ENCODE measurements at places on chromosomes 12 and 14.

GRCh38 chr14:21768116-21768874, 94.7 kb upstream of the OR4E1 start:
- DNase-seq = no peak

- DNase-seq = no peak
These were observed 57.4 kb downstream of the FBXO33 start for GRCh38 chr14:39374851-39375250.

- peak; percentile 92 for DNase-seq
These were observed 21.0 kb upstream of the CHFR start for GRCh38 chr12:132908145-132909029.

DNA sequence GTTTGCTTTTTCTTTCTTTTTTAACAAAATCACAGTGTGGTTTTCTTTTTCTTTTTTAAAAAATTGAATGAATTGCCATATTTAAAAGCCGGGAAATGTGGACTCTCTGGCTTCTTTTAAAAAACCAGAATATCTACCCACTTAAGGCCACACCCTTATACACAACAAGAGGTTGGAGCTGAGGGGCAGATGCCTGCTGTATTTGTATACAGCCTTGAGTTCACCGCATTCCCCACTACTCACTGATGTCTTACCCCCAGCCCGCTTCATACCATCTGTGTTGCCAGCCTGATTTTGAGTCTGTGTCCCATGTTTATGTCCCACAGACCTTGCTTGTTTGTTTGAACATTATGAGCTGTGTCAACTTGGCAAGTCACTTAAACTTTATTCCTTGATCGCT, 14.3 kb downstream of the JDP2 start:
- DNase-seq = no peak

DNA sequence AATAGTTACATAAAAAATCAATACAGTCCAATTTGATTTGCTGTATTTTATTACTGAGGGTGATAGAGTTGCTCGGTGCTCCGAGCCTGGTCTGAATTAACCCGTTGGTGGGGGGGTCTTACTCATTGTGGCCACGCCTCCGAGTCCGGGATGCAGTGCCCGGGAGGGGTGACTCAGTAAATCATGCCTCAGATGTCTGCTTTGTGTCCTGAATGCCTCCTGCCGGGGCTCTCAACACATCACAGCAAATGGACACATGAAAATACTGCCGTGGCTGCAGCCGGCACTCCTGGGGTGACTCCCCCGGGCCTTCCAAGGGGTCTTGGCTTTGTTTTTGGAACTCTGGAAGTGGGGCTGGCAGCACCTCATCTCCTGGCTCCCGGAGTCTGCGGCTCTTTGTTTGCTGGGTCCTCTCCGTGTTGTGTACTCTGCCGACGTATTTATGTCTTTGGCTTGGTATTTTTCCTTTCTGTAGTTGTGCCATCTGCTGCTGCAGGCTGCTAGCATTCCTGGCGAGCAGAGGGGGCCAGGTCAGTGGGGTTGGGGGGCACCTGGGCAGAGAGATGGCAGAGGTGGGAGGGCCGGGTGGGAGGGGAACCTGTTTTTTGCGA, 129.0 kb downstream of the AACS start:
- DNase-seq = no peak

- no peak for DNase-seq
These were observed 125.3 kb downstream of the FBXL14 start for GRCh38 chr12:1469070-1469469.

GRCh38 chr12:129063600-129063999, 210.3 kb downstream of the GLT1D1 start:
- DNase-seq = no peak

DNA sequence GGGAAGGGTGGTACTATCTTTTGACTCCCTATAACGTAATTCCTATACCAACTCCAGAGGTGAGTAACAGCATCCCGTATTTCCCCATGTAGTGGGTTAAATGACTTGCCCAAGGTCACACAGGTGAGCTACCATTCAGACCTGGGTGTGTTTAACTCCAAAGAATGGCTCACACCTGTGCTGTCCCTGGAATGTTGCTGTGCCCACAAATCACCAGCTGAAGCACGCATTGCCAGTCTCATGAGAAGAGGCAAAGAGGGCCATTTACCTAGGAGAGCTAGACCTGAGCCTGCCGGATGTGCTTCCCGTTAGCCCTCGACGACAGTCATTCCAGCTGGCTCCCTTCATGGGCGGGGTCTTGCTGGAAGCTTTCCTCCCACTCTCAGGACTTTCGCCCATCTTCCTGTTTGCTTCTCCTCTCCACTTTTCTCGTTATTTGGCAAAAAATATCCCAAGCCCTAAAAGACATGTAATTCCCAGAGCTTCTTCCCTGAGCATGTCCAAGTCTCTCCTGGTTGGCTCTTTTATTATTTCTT, 106.6 kb upstream of the VASH1 start:
- DNase-seq = no peak

- no peak for DNase-seq
These were observed 132.7 kb downstream of the SSPN start for GRCh38 chr12:26327975-26328644.

DNA sequence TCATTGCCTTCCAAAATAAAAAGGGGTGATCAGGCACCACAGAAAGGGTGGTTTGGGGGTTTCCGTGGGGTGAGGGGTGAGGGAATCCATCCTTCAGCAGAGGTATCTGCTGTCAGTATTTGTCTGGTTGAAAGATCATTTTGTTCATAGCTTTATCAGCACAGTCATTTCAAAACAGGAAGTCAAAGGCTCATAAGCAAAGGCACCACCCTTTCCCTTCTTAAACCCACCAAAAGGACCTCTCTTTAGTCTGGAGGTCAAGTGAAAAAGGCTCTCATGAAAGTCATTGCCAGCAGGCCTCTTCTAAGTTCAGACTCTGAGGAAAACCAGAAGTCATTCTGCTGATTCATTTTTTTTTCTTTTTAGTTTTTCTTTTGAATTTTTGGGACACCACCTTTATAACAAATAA, 6.2 kb downstream of the CHST11 start:
- DNase-seq = no peak

DNA sequence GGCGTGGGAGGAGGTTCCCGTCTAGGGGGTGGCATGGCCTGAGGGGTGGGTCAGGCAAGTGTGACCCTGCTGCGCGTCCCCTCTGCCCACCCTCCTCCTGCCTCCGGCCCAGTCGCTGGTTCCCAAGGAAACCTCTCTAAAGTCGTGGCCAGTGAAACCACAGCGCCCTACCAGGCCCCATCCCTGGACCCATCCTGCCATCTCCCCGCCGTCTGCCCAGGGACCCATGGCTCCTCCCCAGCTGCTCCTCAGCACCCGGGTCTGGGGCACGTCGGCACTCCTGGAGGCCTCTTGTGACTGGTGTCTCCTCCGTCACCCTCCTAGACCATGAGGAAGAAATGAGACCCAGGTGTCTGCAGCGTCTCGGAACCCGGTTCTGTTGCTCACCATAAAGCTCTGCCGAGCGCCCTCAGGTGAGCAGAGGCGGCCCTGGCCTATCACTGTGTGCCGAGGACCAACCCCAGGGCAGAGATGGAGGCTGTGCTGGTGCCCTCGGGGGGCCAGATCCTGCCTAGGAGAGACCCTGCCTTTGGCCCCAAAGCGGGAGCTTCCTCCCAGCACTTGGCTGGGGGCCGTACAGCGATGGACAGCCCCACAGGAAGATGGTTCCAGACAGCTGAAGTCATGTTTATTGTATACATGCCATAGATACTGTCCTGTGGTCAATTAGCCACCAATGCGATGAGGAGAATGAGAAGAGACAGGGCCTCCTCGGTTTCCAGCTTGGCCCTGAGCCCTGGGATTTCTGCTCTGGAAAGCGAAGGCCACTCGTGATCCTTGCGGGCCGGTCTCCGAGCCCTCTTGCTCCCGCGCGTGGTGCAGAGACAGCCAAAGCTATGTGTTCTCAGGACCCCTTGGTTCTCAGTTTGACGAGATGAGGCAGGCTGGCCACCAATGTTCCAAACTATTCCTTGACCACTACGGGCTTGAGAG, 222.5 kb upstream of the RTL1 start:
- DNase-seq = no peak

DNA sequence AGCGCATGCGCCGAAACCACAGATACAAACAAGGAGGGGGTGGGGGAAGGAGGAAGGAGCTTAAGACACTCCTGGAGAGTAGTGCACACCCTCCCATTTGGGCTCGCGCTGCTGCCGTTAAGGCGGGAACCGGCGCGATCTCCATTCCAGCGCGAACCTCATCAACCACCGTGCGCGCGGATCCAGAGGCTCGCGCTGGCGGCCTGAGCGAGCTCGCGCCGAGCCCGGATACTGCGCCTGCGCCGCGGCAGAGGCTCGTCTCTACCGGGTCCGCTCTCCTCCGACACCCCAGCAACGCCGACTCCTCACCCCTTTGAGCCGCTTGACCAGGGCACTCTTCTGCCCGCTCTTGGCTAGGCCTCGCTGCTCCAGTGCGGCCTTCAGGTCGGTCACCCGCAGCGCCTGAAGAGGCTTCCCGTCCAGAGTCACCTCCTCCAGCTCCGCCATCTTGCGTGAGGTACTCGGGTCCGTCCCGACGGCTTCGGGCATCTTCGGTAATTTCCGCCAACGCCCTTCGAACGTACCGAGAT, at the start of gene ACIN1:
ACIN1 (minus strand) TSS at position 471 of the 530 bp plus-strand sequence; CDS start at position 447, 24 bp downstream.
- no peak for DNase-seq

DNA sequence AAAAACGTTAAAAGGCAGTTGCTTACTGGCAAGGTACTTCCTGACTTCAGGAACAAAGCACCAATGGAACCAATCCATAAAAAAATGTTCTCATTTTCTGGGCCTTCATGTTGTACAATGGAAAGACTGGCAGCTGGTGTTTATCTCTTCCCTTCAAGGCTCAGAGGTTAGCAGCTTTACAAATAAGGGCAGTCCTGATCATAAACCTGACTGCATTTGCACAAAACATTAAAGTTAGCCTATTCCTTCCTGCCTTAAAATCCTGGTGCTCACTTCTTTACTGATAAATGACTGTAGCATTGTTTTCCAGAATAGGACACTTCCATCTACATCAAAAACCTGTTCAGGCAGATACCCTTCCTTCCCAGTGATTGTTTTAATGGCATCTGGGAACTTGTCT, 19.2 kb downstream of the IL26 start:
- DNase-seq = peak; percentile 31

GRCh38 chr14:73091044-73091443, 32.7 kb downstream of the RBM25 start:
- no peak for DNase-seq

- no peak for DNase-seq
These were observed 44.3 kb upstream of the PSMA6 start for GRCh38 chr14:35247777-35248475.

DNA sequence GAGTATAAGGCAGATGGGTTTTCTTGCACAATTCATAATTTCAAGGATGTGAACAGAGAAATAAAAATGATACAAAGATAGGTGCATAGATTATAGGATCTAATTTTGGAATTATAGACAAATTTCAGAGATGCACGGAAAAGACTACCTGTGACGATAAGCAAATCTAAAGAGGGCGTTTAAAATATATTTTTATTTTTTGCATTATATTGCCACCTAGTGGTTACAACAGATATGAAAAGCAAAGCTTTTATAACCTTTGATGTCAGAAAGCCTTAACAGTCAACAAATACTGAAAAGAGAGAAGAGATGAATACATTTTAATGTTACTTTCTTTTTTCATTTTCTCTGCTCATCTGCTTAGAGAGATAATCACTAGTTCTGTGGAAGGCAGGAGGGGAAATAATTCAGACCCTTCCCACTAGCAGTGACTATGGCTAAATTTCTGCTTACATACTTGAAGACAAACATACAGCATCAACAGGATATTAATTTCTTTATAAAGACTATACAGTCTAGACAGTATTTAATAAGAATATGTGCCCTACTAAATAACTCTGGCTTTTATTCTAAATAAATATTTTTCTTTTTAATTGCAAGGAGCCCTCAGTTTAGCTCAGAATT, 46.3 kb downstream of the NTS start:
- DNase-seq = no peak
